ENCODE measurements at places on chromosomes 3 and 15.
A peak's percentile ranks its signal among the peaks of the same experiment; 100 is the strongest.

DNA sequence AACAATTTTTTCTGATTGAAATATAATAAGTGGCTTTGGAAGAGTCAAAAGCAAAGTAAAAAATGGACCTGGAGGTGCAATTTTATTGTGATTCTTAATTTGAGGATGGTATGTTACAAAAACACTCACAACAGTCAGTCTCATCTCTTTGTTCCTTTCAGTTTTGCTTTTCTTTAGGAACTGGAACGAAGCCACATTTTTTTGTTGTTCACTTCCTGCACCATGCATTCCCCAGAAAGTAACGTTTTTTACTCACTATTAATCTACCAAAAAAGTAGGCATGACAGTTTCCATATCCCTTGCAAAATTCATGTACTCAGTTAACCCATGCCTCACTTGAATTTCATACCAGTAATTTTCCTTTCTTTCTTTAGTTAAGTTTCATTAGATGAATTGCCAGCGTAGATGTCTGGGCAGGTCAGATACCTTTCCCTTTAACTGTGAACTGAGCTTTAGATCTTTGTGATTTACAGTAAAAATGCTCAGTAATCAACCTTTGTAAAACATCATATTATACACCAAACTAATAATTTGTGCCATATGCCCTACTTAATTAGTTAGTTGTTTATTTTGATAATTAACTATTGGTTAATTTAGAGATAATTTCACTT is 384.3 kb downstream of the ROBO1 start:
- DNase-seq = peak; percentile 16

DNA sequence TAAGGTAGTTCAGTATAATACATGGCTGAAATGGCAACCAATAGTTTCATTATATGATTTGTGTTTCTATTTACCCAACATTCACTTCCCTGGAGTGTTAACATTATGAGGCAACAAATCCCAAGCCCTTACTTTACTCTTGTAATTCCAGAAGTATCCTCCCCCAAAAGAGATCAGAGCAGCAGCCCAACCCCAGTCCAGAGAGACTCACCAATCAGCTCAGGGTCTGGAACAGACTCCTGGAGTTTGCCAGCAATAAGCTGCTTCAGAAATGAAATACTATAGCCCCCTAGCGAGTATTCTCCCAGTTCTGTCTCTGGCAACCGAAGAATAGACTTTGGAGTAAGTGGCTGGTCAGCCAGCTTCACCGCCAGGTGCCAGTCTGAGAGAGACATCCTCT is 2.5 kb downstream of the UBL7 start:
- no peak for DNase-seq

DNA sequence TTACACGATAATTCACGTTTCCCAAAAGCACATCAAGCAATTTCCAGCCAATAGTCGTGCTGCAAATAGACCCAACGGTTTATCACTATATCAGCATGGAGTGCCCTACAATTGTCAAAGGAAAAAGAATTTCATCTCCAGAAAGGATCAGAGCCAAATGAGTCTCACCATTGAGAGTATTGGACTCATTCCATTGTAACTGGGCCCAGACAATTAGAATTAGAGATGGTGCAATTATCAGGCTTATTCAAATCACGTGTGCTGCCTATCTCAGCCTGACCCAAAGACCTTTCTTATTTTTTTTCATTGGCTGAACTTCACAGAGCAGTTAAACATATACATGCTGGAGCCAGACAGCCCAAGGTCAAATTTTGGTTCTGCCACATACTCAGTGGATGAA is 87.0 kb upstream of the LRTM1 start:
- no peak for DNase-seq

DNA sequence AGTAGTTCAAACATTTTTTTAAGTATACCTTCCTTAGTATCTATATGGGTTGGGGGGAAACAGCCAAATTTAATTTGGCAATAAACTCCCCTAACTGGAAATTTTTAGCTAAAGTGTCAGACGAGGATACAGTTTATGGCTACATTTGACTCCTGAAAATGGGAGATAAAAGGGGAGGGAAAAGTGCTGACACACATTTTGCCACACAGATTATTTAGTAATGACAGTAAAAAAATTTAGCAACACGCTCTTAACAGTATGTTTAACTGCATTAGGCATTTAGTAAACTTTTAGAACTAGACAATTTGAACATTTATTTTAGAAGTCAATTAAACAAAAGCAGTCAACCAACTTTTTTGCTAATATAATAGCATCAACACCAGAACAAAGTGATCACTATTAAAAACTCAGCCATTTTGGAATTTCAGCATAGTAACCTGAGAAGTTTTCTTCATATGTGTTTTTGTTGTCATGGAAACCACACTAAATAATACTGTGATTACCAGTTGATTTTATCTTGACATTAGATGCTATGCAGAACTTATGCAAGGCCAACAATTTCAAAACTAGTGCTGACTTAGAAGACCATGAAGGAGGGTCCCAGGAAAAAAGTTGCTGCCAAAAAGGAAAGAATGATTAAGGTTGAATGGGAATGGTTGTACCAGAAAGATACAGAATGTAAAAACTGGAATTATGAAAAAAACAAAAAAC is 47.0 kb upstream of the TFG start:
- DNase-seq = no peak

- no peak for DNase-seq
Measured at GRCh38 chr3:147393261-147393942, 12.9 kb downstream of the ZIC4 start.

DNA sequence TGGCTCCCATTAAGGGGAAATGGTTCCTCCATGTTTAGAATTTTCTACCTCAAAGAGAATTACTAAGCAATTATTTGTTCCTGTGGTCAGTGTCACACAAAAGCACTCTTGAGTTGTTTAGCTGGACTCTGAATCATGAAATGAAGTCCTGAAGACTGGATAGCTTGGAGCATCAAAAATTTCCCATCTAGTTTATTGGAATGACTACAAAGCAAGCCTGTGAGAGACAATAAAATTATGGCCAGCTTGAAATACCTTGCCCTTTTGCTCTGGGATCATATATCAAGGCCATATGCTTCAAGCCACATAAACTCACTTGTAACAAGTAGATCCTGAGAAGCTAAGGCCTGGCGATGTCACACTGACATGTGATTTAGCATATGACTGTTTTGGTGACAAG is 292.3 kb downstream of the TIGIT start:
- DNase-seq = no peak

DNA sequence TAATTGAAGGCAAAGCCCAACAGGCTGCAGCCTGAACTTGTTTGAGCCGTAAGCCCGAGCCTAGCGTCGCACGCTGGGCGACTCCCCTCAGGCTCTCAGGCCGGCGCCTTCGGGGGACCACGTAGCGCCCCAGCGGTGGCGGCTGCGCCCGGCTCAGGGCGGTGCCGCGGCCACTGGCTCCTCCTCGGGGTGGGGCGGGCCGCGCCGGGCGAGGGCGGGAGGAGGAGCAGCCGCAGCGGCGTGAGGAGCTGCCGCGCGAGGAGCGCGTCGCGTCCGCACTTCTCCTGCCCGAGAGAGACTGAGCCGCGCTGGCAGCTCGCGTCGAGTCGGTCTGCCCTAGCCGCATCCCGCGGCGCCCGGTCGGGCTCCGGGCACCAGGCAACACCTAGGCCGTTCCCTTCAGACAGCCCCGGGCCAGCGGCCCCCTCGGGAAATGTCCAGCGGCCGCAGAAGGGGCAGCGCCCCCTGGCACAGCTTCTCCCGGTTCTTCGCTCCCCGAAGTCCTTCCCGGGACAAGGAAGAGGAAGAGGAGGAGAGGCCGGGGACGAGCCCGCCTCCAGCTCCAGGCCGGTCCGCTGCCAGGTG is at the start of gene CRYBG3:
TSS of gene CRYBG3 (plus strand) at position 238 of the 585 bp plus-strand sequence. CDS start at position 434, 196 bp downstream.
- peak; percentile 22 for DNase-seq

- no peak for DNase-seq
Measured at GRCh38 chr3:193896419-193896818, 239.5 kb upstream of the HES1 start.

DNA sequence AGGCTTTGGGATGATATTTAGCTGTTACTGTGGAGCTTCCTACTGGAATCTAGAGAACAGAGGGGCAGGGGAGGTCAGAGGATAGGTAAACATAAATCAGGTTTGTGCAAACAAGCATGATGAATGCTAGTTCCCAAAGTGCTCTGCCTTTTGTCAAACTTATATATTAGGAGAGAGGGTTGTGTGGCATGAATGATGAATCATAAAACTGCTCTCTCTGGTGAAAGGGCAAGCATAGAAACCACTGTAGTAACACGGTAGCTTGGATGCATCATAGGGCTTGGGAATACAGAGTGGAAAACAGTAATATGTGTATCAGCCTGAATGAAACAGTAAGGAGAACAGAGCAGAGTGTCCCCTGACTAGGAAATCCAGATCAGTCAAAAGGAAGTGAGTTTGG is 486.7 kb downstream of the IL5RA start:
- DNase-seq = no peak

GRCh38 chr3:124579641-124580040 is 150.6 kb upstream of the UMPS start:
- no peak for DNase-seq

DNA sequence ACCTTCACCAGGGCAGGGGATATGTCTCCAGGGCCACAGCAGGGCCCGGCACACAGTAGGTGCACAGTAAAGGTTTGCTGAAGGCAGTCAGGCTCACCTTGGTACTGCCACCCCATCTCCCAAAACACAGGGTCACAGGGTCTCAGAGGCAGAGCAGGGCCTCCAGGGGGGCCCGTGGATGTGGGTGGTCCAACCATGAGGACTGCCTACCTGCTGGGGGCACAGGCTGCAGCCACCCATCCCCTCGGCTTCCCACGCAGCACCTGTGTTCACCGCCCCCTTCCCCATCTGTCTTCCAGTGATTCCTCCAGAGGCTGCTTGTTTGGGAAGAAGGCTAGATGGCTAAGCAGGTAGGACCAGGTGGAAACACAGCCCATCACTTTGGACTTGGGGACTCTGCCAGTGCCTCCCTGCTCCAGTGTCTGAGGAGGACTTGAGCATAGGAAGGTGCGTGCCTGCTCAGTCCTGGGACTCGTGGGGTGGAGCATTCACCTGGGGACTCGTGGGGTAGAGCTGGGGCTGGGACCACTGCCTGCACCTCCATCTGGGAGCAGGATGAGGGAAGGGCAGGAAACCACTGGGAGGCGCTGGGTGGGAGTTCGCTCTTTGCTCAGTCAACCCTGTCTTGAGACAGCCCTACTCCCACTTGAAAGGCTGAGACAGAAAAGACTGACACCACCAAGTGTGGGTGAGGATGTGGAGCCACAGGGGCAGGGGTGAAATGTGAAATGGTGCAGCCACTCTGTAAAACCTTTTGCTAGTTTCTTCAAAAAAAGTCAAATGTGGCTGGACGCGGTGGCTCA is 18.8 kb upstream of the PLXND1 start:
- DNase-seq = no peak

DNA sequence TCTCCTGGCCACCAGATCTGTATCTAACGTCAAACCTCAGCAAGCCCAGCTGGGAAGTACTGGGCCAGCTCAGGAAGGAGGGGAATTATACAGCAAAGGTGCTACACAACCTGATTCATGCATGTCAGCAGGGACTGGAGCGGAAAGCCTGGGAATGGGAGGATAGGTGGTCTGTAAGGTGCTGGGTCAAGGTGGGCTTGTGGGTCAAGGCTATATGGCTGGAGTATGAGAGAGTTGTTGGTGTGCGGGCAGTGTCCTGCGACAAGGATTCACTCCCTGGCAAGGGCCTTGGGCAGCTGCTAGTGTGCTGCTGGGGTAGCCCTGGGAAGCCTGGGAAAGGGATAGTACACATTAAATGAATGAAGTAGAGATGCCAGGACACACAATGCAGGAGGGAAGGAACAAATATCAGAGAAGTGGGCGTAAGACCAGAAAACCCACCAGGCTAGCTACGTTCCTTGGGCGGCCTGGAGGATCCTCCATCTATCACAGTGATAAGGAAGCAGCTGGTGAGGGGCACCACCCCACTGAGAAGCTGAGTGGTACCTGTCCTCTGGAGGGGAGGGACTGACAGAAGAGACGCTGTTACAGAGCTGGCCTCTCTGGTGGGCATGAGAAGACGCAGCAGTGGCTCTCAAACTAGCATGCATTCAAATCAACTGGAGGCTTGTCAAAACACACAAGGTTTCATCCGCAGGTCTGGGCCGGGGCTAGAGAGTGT is 8.5 kb upstream of the SYNM start:
- no peak for DNase-seq

Measured in HFF-Myc (cell line).